NCI-H226 (cell line): ENCODE measurements at places on chromosomes 16 and 17.
A peak's percentile ranks its signal among the peaks of the same experiment; 100 is the strongest.

DNA sequence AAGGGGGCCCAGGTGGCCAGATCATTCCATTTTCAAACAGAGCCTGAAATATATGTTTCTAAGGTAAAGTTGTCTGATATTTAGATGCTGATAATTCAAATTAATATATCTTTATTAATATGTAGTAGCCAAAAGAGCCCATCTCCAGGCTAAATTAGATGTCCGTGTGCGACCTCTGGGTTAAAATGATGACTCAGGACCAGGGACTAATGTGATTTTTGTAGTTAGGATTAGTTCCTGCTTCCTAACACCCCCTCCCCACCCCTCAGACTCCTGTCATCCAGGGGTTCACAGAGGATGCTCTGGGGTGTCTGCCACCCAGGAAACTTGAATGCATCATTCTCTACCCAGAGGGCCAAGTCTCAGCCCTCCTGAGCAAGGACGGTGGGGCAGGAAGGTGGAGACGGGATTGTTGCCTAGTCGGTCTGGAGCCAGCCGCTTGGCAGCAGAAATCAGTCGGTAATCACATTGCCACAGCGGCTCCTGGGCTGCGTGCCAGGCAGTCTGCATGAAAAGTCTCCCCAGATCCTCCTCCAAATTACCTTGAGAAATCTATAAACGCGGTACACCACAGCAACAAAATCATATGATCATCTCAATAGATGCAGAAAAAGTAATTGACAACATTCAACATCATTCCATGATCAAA, 29.8 kb downstream of the CNGB1 start:
- DNase-seq = peak; percentile 49

- DNase-seq = no peak
These were observed 64.2 kb downstream of the BMERB1 start for GRCh38 chr16:15498427-15499175.

DNA sequence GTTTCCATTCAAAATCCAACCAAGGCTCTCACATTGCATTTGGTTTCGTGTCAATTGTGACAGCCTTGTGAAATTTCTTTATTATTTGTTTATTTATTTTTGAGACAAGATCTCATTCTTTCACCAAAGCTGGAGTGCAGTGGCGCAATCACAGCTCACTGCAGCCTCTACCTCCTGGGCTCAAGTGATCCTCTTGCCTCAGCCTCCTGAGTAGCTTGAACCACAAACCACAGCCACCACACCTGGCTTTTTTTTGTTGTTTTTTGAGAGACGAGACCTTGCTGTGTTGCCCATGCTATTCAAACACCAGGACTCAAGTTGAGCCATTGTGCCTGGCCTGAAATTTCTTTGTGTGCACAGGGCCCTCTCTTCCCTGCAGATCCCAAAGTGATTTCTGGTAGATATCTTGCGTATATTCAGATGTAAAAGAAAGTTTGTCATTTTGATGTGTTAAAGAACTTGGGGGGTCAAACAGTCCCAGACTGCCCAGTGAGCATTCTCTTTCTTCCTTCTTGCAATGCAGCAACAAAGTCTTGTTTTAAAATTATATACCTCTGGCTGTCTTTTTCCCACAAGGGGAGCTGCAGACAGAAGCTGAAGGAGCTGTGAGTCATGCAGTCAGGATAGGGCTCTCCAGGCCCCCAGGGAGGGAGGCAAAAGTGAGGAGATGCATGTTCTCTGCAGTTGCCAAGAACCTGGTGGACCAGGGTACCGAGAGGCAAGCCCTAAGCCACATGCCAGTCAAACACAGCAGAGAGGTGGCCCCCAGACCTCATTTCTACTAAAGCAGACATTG, 15.5 kb upstream of the USP22 start:
- DNase-seq = peak; percentile 45

GRCh38 chr17:82737967-82738877, 2.8 kb downstream of the FN3K start:
- DNase-seq = no peak

DNA sequence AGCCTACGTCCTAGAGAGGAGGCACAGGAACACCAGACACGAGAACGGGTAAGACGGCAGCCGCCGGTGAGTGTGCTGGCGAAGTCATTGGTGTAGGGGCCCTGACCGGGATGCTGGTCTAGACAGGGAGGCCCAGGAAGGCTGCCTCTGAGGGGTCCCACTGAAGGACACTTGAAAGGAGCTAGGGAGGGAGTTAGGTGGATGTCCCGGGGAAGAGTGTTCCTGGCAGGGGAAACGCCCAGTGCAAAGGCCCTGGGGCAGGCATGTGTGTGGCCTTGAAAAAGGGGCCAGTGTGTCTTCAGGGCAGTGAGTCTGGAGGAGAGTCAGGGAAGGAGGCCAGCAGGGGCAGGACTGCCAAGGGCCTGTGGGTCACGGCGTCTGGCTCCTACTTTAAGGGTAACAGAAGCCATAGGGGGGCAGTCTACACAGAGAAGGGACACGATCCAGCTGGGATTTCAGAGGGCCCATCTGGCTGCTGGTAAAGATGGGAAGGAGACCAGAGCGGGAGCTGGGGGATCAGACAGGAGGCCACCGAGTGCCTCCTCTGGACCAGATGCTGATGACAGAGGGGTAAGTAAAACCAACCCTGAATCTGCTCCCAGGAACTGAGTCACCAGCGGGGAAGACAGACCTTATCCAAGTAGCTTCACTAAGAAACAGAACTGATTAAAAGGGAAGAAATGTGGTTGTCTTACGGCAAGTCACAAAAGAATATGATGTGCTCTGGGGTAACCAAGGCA, 115.9 kb downstream of the LITAF start:
- no peak for DNase-seq

DNA sequence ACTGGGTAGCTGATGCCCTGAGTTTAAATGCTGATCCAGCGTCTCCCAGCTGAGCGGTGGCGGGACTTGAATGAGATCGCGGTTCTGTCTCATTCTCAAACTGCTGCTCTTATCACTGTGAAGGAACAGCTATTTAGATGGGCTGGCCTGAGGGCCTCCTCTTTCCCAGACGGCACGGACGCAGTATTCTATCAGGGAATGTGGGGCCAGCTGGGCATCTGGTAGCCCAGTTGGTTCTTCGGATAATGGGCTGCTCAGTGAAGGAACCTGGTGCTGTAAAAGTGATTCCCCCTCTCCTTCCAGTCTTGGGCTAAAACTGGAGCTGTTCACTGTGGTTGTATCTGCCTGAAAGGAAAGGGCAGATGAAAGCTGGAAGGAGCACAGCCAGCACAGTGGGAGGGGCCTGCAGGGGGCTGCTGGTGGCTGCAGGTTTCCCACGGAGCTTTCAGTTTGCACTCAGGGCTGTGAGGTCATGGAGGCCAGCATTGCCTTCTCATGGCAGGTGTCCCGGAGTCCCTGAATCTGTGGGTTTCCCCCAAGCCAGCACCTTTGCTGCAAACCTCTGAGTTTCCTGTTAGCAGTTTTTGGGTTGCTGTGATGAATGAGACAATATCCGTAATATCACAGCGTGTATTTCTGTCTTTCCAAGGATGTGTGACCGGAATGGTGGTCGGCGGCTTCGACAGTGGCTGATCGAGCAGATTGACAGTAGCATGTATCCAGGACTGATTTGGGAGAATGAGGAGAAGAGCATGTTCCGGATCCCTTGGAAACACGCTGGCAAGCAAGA, 3.6 kb downstream of the IRF8 start:
- no peak for DNase-seq

- DNase-seq = no peak
These were observed 5.8 kb upstream of the RARA start for GRCh38 chr17:40303009-40303657.

- no peak for DNase-seq
These were observed 81.6 kb downstream of the TMC6 start for GRCh38 chr17:78046923-78047322.

- no peak for DNase-seq
These were observed 107.1 kb upstream of the PLCG2 start for GRCh38 chr16:81671738-81672597.

GRCh38 chr17:16353317-16354174, at the start of gene CENPV:
Gene CENPV, minus strand, starts transcription at chr17:16353469. Its CDS starts 33 bp downstream, at chr17:16353436.
- peak; percentile 6 for DNase-seq

DNA sequence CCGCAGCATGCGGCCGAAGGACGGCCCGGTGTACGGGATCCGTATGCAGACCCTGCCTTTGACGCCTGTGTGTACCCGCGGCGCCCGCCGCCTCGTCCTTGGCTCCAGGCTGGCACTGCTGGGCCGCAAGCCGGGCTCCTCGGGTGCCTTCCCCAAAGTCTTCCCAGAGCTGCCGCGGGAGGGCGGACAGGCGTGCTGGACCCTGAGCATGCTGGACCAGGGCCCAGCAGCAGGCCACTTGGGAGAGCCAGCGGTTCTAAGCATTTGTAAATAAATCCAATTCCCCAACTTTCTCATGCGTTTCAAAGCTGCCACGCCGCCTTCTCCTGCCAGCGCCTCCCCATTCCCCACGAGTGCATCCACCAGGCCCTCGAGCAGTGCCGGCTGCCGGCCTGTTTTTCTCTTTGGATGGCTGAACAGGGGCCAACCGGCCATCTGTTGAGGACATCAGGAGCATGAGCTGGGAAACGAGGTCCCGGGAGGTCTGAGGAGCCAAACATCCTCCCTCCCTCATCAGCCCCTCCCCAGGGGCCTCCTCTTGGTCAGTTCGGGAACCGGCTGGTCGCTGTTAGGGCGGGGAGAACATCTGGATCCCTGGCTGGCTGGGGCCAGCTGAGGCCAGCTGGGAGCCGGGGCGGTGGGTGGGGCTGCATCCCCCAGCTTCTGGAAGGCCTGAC, 20.5 kb upstream of the PABPN1L start:
- no peak for DNase-seq

DNA sequence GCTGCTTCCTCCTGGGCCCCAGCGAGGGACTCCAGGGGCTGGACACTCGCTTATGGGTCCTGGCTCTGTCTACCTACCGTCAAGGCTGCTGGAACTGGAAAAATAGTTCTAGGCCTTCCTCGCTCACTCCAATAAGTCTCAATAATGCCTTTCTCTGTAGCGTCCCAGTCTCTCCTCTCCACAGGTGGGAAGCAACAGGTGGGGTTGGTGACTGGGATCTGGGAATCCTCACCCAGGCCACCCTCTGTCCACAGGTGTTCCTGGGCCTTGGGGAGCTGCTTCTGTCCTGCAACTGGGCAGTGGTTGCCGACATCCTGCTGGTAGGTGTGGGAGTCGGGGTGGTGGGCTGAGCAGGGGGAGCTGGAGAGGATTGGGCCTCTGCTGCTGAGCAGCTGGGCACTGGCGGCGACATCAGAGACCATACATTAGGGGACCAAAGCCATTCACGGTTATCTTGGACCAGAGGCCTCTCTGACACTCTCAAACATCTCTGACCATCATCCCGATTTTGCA, 20.3 kb upstream of the SPNS2 start:
- no peak for DNase-seq

- DNase-seq = no peak
These were observed 25.1 kb downstream of the SLC7A5 start for GRCh38 chr16:87844120-87844733.

DNA sequence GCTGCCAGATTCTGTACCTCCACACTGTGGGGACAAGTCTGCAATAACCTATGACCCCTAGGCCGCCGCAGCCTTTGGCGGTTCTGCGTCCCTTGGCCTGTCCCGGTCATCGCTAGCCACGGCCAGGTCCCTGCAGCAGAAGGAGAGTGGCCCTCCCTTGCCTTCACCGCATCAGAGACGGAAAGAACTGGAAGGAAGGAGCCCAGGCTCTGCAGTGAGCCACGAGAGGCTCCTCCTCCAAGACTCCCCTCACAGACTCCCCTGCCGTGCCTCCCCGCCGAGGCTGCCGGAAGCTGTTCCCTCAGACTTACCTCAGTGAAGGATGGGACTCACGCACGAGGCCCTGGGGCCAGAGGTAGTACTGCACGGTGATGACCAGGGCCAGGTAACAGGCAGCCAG, 11.0 kb downstream of the SLC38A8 start:
- DNase-seq = no peak

DNA sequence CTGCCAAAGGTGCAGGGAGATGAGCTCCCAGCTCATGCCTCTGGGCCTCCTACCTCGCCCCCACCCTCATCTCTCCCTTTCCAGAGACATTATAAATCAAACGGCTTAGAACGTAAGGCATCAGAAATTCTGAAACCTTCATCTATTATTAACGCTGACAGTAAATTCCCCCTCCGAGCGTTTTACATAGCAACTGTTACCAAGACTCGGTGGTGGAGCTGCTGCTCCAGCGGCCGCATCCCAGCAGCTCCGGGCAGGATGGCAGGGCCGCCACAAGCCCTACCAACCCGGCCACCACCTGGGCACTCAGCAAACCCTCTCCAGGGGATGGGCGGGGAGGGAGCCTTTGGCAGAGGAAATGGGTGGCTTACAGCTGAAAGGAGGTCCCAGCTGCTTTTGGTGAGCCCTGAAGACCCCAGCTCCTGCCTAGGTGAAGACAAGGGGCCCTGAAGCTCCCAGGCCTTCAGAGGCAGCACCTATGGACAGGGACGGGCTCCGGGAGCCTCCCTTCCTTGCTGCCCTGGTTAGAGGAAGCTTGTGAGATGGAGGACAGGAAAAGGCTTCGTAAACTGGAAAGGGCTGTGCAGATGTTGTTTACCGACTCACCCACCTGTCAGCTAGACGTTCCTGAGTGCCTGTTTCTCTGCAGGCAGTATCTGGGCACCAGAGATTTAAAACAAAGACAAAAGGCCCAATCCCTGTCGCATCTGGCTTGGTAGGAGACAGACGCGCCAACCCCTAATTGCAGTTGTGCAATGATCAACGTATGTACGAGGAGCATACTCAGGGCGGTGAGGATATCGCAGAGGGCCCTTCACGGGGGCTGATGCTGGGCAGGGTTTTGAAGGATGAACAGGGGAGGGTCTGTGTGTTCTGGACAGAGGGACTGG, 76.9 kb downstream of the RAI1 start:
- no peak for DNase-seq

- DNase-seq = peak; percentile 85
These were observed 23.4 kb downstream of the GJD3 start for GRCh38 chr17:40340880-40341807.

- DNase-seq = no peak
These were observed 236.6 kb upstream of the MYOCD start for GRCh38 chr17:12429116-12429515.

- DNase-seq = no peak
These were observed 10.7 kb upstream of the CBX4 start for GRCh38 chr17:79849953-79850352.

DNA sequence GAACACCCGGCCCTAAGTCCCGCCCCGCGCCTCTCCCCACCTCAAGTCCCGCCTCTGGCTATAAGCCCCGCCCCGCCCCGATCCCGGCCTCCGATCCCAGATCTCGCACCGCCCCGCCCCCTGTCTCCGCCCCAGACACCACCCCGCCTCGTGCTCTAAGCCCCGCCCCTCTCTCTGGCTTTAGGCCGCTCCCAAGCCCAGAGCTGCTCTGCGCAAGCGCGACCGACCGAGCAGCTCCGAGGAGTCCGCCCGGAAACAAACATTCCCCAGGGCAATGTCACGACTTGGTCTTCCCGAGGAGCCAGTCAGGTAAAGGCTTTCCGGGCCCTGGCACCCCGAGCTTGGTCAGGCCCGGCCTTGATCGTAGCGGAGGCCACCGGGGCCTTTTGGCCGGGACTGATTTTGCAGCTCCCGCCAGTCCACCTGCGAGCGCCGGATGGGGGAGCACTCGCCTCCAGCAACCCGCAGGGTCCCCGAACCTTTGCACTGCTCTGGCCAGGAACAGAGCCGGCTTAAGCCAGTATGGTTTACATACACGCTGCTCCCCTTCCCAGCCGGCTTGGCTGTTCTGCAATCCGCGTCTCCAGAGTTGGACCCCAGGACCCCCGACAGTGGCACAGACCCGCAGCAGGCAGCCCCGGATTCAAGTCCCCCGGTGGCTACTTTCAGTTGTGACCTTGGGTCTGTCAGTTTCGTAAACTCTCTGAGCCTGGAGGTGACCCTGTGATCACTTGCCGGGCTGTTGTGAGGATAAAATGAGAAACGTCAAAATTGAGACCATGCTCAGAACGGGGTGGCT, at the start of gene NUDT7:
TSS of gene NUDT7 (plus strand) at position 206 of the 799 bp plus-strand sequence. CDS start at position 275, 69 bp downstream.
- peak; percentile 87 for DNase-seq

- no peak for DNase-seq
These were observed 1.4 kb downstream of the TLCD1 start for GRCh38 chr17:28724500-28725165.

GRCh38 chr16:30397776-30398660, 2.8 kb downstream of the ZNF48 start:
- DNase-seq = no peak
